Gastrocnemius medialis (tissue), 4 donors: ENCODE measurements at places on chromosomes 4 and X. TPM values are rescaled to one million over a fixed set of nuclear protein-coding genes. Genes with fewer than 3 reads are reported as not detected.

DNA sequence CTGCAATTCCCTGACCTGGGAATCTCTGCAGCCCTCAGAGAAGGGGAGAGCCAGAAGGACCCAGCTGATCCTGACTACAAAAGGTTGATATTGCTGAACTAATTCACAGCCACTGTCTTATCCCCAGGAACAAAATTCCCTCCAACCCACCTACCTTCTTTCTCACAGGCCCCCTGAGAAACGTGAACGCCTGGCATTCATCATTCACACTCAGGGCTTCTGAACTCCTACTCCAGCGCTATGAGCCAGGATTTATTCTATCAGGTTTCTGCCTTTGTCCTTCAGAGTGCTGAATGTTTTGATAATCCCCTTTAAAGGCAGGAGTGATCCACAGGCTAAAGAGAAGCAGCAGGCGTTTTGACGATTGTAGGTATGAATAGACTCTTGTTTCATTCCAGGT, 76.5 kb downstream of the KCNIP4 start:
- DNase-seq: no peak

DNA sequence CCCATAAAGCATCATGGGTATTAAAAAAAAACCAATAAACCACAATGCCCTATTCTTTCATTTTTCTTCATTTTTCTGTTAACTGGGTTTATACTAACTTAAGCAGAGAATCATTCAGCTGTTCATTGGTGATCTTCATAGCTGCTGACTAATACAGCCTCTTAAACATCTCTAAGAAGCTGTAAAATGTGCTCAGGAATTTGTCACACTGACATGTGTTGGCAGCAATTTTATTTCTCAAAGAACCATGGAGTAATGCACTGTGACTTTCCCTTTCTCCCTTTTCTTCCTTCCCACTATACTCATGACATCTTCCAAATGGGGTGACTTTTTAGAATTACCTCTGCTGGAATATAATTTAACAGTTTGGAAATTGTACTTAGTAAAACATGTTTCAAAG, 315.4 kb downstream of the ANTXR2 start:
- DNase-seq: no peak

- no peak for DNase-seq
These were observed 55.5 kb upstream of the SMIM10 start for GRCh38 chrX:134935276-134935675.

- DNase-seq: no peak
These were observed 53.3 kb downstream of the NBDY start for GRCh38 chrX:56782352-56782751.

DNA sequence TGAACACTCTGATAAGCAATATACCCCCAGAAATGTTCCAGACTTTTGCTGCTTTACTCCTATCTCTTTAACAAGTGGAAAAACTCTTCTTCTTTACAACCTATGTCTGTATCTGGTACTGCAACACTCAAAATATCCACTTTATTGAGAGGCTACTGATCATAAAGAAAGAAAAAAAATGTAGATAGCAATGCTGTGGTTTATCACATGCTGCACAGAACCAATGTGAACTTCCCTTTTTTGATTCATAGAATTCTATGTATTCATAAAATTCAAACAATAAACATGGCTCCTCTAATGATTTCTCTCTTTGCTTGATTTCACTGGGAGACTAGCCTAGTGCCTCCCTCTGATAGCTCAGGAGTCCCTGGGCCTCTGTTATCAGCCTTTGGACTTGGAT, 223.5 kb downstream of the ZNF674 start:
- DNase-seq: no peak

DNA sequence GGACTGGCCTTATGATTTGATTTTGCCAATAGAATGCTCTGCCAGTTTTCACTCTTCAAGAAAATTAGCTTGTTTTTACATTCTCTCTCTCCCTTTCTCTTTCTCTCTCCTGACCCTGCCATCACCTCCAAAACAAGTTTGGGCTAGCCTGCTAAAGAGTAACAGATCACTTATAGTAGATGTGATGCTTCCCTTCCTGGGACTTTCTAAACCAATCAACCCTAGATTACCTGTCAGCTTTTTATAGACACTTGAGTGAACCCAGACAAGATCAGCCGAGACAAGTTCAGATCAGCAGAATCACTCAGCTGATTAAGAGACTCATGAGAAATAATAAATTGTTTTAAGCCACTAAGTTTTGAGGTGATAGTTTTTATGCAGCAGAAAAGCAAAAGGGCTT, 521.2 kb downstream of the ANKRD50 start:
- no peak for DNase-seq

DNA sequence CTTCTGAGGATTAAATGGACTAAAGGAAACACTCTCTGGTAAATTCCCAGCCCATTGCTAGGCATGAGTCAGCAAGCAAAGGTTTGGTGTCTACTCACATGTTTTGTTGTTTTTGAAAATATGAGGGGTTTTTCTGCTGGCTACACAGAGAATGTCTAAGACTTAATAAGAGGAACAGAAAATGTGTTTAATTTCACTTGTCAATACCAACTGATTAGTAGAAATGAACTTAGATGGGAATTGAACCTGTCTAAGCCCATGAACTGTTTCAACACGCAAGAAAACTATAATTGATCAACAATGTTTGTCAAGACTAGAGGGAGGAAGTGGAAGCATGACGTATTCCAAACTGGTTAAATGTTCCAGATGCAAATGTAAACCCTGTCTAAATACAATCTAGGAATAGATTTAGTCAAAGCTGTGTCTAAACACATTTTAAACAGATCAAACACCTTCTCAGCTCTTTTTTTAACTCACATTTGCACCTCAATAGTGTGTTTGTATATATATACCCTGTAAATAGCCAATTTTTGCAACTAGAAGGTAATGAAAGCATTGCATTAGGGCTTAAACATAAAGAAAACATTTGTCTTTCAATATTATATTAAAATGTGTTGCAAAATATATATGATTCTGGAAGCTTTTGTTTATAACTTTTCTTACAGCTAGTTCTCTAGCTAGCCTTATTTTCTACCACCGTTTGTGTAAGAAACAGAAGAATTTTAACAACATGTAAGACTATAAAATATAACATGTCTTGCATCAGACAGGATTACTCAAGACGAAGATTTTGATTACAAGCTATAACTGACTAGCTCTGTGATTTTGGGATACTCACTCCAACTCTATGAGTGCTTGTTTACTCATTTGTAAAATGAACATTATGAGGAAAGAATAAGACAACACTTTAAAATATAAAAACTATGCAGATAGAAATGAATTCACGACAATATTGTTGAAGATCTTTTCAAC, 607.8 kb downstream of the FSTL5 start:
- no peak for DNase-seq

DNA sequence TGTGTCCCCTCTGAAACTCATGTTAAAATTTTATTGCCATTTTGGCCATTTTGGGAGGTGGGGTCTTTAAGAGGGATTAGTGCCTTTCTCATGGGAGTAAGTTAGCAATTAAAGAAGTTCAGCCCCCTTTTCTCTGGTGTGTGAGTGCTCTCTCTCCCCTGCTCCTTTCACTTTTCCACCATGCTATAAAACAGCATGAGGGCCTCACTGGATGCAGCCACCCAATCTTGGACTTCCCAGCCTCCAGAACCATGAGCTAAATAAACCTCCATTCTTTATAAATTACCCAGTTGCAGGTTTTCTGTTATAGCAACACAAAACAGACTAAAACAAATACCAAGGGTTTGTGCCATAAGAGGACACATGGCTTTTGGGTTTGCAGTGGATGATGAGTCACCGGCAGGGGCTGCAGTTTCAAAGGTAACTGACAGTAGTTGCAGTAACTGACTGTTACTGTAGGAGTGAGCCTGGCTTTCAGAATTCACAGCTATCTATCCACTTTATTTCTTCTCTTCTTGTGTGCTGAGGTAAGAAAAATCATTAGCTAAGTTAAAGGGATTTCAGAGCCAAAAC, 121.5 kb downstream of the PPEF1 start:
- no peak for DNase-seq

GRCh38 chrX:1673337-1673736, 58.5 kb downstream of the ASMT start:
- no peak for DNase-seq

DNA sequence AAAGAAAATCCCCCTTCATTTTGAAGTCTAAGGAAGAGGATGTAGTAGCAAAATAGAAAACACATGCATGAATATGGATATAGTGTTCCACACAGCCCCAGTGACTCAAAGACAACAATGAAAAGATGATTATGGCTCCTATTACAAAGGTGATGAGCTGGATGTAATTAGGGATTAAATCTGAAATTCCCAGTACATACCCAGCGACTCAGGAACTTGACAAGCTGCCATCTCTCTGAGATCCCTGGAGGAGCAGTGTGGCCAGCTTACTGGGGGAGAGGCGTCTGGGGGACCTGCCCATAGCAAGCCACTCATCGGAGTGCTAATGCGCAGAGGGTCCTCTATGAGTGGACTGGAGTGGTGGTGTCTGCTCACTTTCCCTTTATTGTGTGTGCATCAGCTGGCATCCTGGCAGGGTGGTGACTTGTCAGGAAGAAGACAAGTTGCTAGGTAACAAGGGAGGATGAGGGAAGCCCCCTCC, 42.7 kb upstream of the MGST2 start:
- no peak for DNase-seq

DNA sequence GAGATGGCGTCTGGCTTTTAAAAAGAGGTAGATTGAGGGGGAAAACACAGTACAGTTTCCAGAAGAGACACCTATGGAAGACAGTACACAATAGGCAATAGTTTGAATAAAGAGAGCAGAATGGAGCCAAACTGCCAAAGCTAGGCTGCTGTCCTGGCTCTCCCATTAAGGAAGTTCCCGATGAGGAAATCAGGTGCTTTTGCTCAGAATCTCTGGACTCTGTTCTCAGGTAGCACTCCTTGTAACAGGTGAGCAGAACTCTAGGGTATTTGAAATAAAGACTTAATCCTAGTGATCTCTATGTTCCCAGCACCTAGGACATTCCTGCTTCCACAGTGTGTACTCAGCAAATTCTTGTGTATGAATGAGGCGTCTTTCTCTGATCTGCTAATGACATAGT, 1.6 kb downstream of the EGF start:
- DNase-seq: no peak

Gene FAM9C
- total RNA-seq: not detected

Gene DCHS2
- 0.18 TPM for total RNA-seq

Gene TLR3
- 1.6 TPM for total RNA-seq

Gene NHS
- total RNA-seq: 0.20 TPM

Gene MPP1
- 11.3 TPM for total RNA-seq

Gene NLGN3
- total RNA-seq: 0.31 TPM
